Uterus (tissue), 4 donors: ENCODE measurements at places on chromosomes 16 and 17. TPM values are rescaled to one million over a fixed set of nuclear protein-coding genes. Genes with fewer than 3 reads are reported as not detected.

GRCh38 chr16:4414187-4414917 is 2.0 kb downstream of the CORO7 start:
- no peaks in the 10 kb centered on the region for H3K27me3 ChIP-seq
- no peaks in the 10 kb centered on the region for H3K36me3 ChIP-seq
- no peak for DNase-seq
- no peaks in the 10 kb centered on the region for H3K4me1 ChIP-seq

The TBC1D3E gene
- total RNA-seq = not detected

GRCh38 chr17:4310354-4311060 is 46.7 kb upstream of the ANKFY1 start:
- H3K4me1 ChIP-seq = no peaks in the 10 kb centered on the region
- no peak overlapping the region for H3K27ac ChIP-seq
- no peak overlapping the region for H3K4me3 ChIP-seq
- H3K36me3 ChIP-seq = no peaks in the 10 kb centered on the region
- H3K27me3 ChIP-seq = no peaks in the 10 kb centered on the region

The NPIPB8 gene
- not detected for total RNA-seq

The ACSM2A gene
- not detected for total RNA-seq

The SOX9 gene
- total RNA-seq = not detected

GRCh38 chr16:11651796-11652195 is 16.5 kb upstream of the SNN start:
- H3K27ac ChIP-seq = no peak overlapping the region
- H3K27me3 ChIP-seq = no peaks in the 10 kb centered on the region
- no peak for DNase-seq

The BLMH gene
- 13.6 TPM for total RNA-seq

The ADAD2 gene
- 0.21 TPM for total RNA-seq

GRCh38 chr17:43531955-43532354 is 14.2 kb downstream of the ETV4 start:
- DNase-seq = no peak
- no peaks in the 10 kb centered on the region for H3K4me1 ChIP-seq
- no peaks in the 10 kb centered on the region for H3K27me3 ChIP-seq
- H3K27ac ChIP-seq = no peak overlapping the region
- no peaks in the 10 kb centered on the region for H3K36me3 ChIP-seq
- H3K4me3 ChIP-seq = no peak overlapping the region

The SMTNL2 gene
- total RNA-seq = 12.0 TPM

DNA sequence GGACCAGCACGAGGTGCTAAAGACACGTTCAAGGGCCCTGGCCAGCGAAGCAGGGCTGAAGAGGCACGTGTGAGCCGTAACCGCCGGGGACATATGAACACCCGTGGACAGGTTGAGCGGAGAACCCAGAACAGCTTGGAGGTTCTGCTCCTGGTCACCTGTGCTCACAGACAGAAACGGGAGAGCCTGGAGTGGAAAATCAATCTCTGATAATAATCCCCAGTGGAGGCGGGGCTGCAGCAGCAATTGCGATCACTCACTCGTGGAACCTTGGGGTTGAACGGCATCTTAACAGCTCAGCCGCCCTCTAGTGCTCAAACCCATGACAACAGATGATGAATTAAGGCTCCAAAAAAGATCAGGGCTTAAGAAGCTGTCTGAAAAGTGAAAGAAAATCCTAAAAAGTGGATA is 25.6 kb downstream of the WIPI1 start:
- no peaks in the 10 kb centered on the region for H3K4me1 ChIP-seq
- no peaks in the 10 kb centered on the region for H3K36me3 ChIP-seq
- H3K27me3 ChIP-seq = no peaks in the 10 kb centered on the region
- H3K4me3 ChIP-seq = no peak overlapping the region

GRCh38 chr17:76870377-76870714 is 2.1 kb downstream of the MGAT5B start:
- no peak overlapping the region for H3K4me3 ChIP-seq
- H3K4me1 ChIP-seq = no peaks in the 10 kb centered on the region

The OR1A1 gene
- total RNA-seq = not detected

DNA sequence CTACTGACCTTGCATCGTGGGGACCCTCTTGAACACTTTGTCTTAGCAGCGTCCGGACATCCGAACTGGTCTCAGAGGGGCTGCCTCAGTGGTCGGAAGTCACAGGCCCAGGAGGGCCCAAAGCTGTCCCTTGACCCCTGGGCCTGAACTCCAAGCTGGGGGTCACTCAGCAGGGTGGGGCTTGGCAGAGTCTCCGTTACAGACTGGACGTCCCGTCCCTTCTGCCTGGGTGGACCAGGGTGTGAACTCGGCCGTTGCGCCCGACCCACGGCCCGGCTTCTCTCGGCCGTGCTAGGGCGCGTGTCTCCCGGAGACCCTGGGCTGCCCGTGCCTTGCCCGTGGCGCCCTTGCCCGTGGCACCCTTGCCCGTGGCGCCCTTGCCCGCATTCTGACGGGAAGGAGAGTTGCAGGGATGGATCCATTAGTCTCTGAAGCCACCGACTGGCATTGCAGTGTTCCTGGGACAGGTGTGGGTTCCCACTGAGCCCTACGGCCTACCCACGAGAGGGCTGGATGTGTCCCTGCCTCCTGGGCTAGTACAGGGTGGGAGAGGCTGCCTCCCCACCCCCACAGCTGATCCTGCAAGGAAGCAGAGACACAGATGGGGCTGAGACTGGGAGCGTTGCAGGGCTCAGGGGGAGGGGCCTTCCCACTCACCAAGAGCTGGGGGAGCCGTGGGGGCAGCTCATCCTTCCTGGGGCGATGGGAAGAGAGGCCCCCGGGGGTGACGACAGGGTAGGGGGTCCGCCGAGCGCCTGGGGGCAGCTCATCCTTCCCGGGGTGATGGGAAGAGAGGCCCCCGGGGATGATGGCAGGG is 4.9 kb downstream of the CACNA1H start:
- H3K4me1 ChIP-seq = no peaks in the 10 kb centered on the region
- no peak for DNase-seq
- no peaks in the 10 kb centered on the region for H3K27me3 ChIP-seq
- H3K36me3 ChIP-seq = no peaks in the 10 kb centered on the region
